ENCODE measurements at places on chromosomes 1 and 21.
A peak's percentile ranks its signal among the peaks of the same experiment; 100 is the strongest.

DNA sequence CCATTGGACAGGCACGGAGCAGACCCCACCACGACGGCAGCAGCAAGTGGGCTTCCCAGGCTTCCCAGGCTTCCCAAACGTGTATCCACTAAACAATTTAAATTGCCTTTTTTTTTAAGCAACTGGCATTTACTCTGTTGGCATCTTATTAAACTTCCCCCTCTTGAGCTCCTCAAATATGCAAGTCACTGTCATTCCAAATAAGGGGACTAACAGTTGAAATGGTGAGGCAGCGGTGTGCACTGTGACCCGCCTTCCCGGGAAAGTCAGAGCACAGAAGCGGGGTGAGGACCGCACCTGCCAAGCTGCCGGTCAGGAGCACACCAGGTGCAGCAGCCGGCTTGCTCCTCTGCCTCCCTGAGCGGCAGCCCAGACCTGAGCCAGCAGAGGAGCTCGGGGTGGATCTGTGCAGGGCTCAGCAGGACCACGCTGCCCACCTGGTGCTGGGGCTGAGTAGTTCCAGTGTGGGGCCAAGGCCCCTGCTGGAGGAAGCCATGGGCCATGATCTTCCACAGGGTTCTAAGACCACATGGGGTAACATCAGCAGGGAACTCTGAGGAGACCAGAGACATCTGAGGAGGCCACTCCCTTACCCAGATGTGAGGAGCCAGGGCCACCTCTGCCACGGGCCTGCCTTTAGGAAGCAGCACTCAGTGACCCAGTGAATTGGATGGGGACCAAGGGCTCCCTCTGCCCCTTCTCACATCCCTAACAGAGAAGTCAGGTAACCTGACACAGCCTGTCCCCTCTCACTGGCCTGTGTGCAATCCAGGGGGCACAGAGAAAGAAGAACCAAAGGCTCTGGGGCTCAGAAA is 245.4 kb downstream of the NPHP4 start:
- no peak for DNase-seq

DNA sequence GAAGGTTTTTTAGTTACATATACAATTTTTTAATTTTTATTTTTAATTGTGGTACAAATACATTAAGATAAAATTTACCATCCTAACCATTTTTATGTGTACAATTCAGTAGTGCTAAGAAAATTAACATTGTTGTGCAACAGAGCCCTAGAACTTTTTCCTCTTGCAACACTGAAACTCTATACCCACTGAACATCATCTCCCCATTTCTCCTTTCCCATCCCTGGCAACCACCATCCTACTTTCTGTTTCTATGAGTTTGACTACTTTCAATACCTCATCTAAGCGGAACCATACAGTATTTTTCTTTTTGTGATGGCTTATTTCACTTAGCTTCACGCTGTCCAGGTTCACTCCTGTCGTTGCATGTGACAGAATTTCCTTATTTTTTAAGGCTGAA is 54.1 kb downstream of the PALMD start:
- DNase-seq = no peak

GRCh38 chr1:37234941-37235418 is 200.7 kb upstream of the GRIK3 start:
- no peak for DNase-seq

DNA sequence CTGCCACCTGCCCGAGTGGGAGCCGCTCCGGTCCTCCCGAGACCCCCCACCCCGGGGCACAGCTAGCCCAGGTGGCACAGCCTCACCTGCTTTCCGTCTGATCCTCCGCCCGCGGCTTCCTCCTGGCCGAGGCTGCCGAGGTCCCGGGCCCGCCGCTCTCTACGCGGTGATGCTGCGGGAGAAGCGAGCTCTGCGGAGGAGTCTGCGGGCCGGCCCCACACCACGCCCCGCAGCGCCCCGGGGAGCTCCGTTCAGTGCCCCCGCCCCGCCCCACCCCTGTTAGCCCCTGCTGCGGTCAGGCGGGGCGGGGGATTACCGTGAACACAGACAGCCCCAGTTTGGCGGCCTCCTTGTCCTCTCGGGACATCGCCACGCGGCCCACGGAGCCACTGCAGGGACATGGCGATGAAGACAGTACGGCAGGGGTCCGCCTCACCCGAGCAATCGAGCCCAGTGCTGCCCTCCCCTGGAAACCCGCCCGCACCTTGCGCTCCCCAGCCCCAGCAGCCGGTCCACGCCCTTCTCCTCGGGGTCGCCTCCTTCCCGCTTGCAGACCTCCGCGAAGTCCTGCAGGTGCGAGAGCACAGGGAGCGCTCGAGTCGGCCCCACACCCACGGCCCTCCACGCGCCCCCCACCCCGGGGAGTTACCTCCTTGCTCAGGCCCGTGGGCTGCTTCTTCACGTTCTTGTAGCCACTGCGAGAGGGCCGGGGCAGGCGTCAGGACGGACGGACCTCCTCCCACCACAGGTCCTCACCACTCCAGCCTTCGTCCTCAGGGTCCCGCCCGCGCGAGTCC is 933 bp downstream of the C1orf35 start:
- DNase-seq = peak; percentile 70

DNA sequence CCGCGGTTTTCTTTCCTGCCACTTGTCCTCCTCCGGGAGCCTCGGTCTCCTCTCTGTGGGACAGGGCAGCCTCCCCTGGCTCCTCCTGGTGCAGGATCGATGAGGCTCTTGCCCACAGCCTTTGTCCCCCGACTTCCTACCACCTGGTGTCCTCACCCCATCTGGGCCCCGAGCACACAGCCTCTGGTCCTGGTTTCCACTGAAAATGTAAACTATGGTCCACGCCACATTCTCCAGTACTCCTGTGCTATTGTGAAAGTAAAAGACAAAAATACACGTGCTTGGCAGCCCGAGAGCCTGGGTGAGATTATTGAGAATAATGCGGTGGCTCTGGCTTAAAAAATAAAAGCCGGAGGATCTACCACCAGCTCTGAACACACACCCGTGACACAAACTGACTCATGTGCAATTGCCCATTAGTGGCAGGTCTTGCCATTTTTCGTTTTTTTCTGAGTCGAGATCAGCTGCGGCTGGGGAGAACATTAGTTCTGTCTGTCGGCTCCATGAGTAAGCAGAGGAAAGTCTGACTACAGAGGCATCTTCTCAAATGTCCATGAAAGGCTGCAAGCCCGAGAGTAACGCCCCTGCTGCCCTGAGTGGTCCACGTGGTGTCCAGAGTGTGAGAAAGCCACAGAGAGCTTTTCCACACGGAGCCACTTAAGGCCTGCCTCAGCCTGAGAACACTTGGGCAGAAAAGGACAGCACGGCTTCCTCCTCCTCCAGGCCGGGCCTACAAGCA is 5.7 kb upstream of the COL6A2 start:
- DNase-seq = no peak

DNA sequence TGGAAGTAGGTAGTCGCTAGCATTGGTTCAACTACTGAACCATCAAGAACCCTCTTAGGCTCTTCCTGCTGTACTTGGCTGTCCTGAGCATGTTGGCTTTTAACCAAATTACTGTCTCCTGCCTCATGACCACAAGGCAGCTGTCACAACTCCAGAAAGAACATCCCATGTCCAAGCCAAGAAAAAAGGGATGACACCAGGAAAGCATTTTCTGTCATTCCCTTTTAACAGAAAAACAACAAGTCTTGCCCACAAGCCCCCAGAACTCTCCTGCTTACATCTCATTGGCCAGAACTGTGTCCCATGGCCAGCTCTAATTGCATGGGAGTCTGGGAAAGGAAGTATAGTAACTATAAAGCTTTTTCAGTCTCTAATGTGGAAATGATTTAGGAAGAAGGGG is 2.4 kb upstream of the RNU5D-1 start:
- no peak for DNase-seq

GRCh38 chr21:37028570-37028969 is 22.1 kb downstream of the RIPPLY3 start:
- no peak for DNase-seq

DNA sequence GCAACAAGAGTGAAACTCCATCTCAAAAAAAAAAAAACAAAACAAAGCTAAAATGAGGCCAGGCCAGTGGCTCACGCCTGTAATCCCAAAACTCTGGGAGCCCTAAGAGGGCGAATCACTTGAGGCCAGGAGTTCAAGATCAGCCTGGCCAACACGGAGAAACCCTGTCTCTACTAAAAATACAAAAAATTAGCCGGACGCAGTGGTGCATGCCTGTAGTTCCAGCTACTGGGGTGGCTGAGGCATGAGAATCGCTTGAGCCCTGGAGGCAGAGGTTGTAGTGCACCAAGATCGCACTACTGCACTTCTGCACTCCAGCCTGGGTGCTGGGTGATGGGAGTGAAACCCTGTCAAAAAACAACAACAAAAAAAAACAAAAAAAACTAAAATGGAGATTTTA is 191.2 kb upstream of the SGIP1 start:
- DNase-seq = no peak

DNA sequence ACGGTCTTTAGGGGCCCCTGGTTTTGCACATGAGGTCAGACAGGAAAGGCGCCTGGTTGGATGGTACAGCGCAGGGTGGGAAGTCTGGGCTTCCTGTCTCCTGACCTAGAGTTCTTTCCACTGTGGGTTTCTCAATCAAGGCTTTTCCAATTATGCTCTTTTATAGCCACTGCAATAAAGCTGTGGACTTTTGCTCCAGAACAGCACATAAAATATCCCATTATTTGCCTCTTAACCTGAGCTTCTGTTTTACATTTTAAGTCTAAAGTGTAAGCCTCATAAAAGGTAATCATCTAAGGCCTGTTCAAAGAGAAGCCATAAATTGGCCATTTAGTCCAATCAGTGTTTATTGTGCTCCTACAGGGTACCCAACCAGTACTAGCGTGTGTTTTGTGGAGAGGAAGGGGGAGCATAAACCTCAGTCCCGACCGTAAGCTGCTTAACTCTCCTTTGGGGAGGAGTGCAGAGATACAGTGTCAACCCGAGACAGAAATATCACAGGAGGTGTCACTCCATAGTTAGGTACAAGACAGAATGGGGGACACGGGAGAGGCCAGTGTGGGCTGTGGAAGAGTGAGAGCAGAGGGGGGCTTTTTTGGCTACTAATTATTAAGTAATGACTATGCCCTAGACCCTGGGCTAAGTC is 270.0 kb downstream of the TRABD2B start:
- DNase-seq = no peak

DNA sequence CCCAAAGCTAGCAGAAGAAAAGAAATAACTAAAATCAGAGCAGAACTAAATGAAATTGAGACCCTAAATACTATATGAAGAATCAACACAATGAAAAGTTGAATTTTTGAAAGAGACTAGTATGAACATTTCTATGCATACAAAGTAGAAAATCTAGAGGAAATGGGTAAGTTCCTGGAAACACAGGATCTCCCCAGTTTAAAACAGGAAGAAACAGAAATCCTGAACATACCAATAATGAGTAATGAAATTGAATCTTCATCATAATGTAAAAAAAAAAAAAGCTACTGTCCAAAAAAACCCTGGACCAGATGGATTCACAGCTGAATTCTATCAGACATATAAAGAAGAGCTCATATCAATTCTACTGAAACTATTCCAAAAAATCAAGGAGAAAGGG is 233.5 kb downstream of the PLPP3 start:
- no peak for DNase-seq

GRCh38 chr21:45803618-45804340 is 160.3 kb downstream of the PCBP3 start:
- no peak for DNase-seq

DNA sequence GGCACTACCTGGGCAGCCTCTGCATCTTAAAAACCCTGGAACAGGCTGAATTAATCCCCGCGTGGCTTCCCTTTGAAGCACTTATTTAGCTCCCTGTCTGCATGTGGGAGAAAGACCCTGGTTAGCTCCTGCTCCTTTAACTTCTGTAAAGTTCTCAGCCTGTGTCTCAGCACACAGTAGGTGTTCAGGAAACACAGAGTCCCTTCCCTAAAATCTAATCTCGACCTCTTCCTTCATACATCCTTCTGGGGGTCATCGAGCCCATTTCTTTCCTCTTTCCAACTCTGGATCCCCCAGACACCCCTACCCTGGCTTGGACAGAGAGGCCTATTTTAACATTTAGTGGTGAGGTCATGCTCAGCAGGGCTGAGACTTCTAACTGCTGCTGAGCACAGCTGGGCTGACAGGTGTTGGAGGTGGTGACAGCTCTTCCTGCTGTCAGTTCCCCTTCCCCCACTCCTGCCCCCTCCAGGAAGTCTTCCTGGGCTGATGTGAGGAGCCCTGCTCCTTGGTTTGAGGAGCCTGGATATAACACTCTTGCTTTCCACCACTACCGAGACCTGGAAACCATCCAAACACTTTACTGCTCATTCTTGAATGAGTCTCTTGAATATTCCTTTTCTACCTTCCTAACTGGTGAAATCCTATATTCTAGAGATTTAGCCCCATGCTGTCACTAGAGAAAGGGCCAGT is 5.3 kb downstream of the E2F2 start:
- DNase-seq = peak; percentile 91

DNA sequence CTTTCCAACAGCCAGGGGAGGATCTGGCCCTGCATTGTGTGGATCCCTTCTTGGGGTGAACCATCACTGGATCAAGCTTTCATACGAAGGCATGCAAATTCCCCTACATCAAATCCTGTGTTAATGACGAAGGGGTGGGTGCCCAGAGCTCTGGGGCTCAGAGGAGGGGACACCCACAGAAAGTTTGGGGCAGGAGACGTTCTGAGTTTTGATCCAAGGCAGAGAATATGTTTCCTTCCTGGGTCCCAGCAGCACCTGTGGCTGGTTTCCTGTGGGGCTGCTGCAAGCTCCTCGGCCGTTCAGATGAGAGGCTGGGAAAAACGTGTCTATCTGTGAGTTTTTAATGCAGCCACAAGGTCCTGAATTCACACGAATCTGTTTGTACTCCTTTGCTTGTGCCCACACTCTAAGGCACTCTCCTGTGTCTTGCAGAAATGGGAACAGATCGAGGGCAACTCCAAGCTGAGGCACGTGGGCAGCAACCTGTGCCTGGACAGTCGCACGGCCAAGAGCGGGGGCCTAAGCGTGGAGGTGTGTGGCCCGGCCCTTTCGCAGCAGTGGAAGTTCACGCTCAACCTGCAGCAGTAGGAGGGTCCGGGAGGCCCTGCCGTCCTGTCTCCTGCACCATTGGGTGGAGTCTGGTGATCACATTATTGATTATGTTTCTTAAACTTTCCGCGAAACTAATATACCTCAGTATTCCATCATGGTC is 147.1 kb downstream of the PGBD5 start:
- DNase-seq = no peak

- DNase-seq = no peak
These were observed 4.1 kb downstream of the RIPK4 start for GRCh38 chr21:41762753-41763152.

- DNase-seq = no peak
These were observed 11.3 kb upstream of the FRRS1 start for GRCh38 chr1:99777752-99778151.

DNA sequence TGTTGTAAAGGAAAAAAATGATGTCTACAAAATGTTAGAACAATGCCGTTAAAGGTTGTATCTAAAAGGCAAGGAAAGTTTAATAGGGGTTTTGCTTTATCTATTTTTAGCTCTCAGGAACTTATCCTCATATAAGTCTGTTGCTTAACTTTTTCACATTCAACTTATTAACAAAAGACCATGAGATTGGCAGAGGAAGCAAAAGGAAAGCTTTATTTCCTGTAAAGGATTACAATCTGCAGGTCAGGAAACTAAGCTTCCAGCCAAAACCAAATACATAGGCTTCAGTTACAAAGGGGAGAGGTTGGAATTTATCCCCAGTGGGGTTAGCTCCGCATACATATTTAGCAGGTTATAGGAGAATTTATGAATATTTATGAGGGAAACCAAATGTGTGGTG is 58.7 kb upstream of the KIAA1614 start:
- no peak for DNase-seq
